ENCODE measurements at places on chromosomes 1 and 21. TPM values are rescaled to one million over a fixed set of nuclear protein-coding genes. Genes with fewer than 3 reads are reported as not detected.

- no peak for DNase-seq
Measured at GRCh38 chr1:25017436-25018109, 87.5 kb upstream of the RUNX3 start.

GRCh38 chr1:5643360-5644107 lies 348.7 kb downstream of the NPHP4 start:
- DNase-seq = no peak

SMG7 gene
- 25.0 TPM for total RNA-seq

GRCh38 chr1:241332987-241333386 lies 24.0 kb downstream of the RGS7 start:
- no peak for DNase-seq

GSTM1 gene
- not detected for total RNA-seq

SPATA45 gene
- not detected for total RNA-seq

DNA sequence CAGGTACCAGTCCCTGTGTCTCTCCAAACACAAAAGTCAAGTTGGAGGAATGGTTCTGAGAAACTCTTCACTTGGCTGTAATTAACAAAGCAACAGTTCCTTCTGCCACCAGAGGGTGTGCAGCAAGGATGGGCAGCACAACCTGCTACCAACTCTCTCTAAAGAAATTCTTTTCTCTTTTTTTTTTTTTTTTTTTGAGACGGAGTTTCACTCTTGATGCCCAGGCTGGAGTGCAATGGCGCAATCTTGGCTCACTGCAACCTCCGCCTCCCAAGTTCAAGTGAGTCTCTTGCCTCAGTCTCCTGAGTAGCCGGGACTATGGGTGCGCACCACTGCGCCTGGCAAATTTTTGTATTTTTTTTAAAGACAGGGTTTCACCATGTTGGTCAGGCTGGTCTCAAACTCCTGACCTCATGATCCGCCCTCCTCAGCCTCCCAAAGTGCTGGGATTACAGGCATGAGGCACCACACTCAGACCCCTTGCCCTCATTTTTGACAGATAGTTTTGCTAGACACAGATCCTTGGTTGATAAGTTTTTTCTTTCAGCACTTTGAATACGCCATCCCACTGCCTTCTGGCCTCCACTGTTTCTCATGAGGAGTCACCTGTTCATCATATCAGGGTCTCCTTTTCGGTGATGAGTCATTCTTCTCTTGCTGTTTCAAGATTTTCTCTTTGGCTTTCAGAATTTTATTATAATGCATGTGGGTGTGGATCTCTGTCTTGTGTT lies 12.1 kb upstream of the DEGS1 start:
- DNase-seq = no peak

DNA sequence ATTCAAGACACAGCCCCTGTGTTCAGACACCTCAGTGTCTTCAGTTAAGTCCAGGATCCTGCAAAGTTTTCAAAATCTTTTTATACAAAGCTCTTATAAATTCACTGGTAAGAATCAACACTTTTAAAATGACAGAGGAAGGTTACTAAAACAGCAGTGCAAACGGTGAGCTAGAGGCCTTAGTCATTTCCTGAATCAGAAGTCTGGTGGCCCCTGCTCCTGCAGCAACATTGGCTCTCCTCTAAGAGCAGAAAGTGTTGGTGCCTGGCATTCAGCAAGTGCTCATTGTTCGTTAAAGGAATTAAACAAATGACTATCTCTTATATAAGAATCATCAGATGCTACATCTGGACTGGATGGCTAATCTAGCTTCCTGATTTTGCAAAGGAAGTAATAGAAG lies 282.9 kb downstream of the PTGER3 start:
- no peak for DNase-seq

GRCh38 chr1:150909585-150910180 lies 16.5 kb upstream of the SETDB1 start:
- DNase-seq = no peak

TENT5C gene
- total RNA-seq = 0.36 TPM

DNA sequence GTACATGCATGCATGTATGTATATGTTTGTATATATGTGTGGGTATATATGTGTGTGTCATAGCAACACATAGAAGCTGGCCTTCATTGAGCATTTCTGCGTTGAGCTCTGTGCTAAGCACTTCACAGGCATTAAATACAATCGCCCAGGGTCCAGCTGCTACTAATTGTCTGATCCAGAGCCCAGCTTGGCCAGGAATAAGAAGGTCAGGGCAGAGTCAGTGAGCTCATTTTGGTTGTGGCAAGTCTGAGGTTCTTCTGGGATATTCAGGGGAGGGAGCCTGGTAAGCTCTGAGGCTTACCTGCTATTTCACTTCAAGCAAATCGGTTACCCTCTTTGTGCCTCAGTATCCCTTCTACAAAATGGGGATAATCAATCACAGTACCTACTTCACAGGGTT lies 59.6 kb downstream of the FOXO6 start:
- peak; percentile 79 for DNase-seq

GRCh38 chr1:152039461-152039860 lies 2.7 kb upstream of the S100A11 start:
- DNase-seq = no peak

CFHR2 gene
- total RNA-seq = not detected

- DNase-seq = peak; percentile 95
Measured at GRCh38 chr1:179882253-179883039, at the start of gene TOR1AIP1. TSS of gene TOR1AIP1 (plus strand) at chr1:179882285. CDS start at chr1:179882503, 218 bp downstream.

DNA sequence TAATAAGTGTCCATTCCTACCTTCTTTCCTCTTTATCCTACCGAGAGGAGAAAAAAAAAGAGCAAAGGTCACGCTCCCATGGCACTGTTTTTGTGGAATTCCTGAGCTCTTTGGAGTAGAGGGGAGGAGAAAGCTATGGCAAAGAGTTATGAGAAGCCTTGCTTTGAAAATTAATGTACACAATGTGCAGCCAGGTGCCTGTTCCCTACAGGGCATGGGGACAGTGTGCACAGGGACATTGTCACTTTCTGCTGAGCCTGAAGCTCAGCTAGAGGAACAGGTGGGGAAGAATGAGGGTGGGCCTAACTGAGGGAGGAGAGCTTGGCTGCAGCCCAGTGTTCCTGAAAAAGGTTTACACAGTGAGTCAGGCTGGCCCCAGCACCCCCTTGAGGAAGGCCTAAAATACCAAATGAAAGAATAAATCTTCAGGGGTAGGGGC lies 66.1 kb downstream of the PLXNA2 start:
- no peak for DNase-seq

DNA sequence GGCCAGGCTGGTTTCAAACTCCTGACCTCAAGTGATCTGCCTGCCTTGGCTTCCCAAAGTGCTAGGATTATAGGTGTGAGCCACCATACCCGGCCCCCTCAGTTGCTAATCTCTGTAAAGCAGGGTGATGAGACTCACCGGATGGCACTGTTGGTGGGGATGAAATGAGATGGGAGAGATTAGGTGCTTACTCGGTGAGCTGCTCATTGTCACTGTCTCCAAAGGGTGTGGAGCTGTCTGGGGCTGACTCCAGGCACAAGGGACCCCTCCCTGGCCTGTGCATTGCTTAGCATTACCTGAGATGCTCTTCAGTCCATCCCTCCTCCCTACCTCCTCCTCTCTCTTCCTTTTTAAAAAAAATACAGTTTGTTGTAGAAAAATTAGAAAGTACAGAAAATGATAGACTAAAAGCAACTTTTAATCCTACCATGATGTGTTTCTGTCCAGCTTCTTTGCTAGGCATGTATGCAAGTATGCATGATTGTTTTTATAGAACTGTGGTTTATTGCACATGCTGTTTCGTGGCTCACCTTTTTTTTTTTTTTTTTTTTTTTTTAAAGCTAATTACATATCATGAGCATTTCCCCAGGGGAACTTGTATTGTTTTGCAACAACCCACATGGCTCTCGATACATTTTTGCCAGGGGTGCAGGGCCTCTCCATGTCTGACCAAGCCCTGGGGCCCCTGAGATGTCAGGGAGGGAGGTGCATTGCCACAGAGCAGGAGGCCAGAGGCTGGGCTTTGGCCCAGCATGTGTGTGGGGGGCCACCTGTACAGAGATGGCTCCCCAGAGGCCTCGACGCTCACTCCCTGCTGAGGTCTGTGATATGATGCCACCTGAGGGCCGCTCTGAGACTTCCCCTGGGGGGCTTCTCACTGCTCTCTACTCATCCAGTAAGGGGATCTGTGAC lies 55.4 kb downstream of the ARHGEF10L start:
- DNase-seq = peak; percentile 72

PLXNA2 gene
- 2.7 TPM for total RNA-seq

DNA sequence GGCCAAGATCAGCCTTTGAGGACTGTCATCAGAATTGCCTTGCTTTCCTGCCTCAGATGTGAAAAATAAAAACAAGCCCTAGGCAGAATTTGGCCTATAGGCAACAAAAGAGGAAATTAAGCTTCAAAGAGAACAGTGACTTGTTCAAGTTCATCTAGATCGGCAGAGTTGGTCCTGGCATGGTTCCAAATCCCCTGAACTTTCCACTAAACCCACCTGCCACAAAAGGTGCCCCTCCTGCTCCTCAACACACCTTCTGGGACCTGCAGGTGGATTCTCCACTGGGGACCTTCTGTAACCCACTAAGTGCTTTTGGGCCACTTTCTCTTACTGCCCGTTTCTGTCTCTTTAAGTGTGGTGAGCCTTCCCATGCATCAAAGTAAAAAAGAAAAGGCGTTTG lies 42.5 kb upstream of the LRRN2 start:
- DNase-seq = no peak

- no peak for DNase-seq
Measured at GRCh38 chr1:193437785-193438184, 251.4 kb upstream of the B3GALT2 start.

- no peak for DNase-seq
Measured at GRCh38 chr21:44701541-44701940, 4.6 kb downstream of the KRTAP10-12 start.
